HT1080 (cell line): ENCODE measurements at places on chromosomes 2 and 18. TPM values are rescaled to one million over a fixed set of nuclear protein-coding genes. Genes with fewer than 3 reads are reported as not detected.

Gene DSG1
- not detected in 2 replicates for total RNA-seq

Gene INHA
- total RNA-seq, result not detected in 2 replicates

Gene UGT1A3
- total RNA-seq, result not detected in 2 replicates

Gene LHCGR
- not detected in 2 replicates for total RNA-seq

Gene CYS1
- total RNA-seq, result 0.05 and 0.10 TPM in 2 replicates
